ENCODE measurements at places on chromosomes 5 and 9.

GRCh38 chr9:125756518-125756917, 9.3 kb downstream of the PBX3 start:
- no peak for DNase-seq

- DNase-seq = no peak
These were observed 3.3 kb upstream of the IL31RA start for GRCh38 chr5:55847837-55848236.

DNA sequence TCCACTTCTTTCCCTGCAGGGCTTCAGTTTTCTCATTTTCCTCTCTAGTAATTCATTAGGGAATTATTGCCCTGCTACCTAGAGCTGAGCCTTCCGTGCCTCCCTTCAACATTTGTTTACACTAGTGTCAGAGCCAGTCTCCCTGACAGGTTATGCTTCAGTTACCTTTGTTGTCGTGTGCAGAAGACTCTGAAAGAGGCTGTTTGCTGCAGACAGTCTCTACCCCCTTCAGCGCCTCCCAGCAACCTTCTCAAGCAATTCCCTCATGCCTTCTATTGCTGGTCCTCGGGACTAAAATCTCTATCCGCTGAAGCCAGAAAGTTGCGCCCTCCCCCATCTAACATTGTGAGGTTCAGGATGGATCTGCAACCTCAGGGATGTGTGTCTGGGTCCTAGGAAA, 12.8 kb downstream of the RALGPS1 start:
- no peak for DNase-seq

- DNase-seq = no peak
These were observed 134.4 kb upstream of the EFNA5 start for GRCh38 chr5:107805166-107805565.

DNA sequence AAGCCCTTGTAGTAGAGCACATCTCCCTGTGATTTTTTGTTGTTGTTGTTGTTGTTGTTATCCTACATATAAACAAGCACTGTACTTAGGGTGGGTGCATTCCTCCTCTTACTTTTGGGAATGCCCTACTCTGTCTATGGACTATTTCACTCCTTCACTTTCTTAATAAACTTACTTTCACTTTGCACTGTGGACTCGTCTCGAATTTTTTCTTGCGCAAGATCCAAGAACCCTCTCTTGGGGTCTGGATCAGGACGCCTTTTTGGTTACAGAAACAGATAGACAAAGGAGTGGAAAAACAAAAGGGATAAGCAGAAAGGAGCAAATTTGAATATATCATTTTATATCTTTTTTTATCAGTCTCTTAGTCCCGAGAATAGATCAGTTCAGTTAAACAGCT, 14.4 kb upstream of the PAIP1 start:
- DNase-seq = no peak

DNA sequence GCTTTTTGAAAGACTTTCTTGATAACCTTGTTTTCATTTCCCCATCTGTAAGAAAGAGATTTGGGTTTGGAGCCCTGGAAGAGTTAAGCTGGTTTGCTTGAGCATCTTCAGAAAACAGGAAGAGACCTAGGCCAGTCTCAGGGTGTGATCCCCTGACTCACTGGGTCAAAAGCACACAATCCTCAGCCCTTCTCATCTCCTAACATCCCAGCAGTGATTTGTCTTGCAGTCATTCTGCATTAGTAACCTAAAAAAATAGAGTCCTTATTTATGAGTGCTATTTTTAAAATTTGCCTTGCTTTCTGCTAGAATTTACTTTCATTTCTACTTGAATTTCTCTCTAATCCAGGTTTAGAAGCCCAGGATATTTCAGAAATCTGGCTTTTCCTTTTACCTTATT, 16.4 kb upstream of the ARSB start:
- no peak for DNase-seq

DNA sequence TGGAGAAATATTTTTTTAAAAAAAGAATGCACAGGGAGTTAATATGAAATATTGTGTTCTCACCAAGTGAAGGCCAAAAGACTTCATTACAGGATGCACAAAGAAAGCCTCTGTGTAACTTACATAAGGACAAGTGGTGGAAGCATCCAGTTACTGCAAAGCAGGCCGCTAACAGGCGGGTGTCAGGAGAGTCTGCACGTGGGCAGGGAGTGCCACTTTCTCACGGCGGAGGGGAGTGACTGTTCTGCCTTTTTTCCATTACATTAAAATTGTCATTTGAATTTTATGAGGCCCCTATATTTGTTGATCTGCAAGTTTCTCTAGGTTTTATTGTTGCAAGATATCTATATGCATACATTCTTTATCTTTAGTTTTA, 28.1 kb upstream of the SPATA31E1 start:
- no peak for DNase-seq

- DNase-seq = no peak
These were observed 23.8 kb downstream of the KLF4 start for GRCh38 chr9:107465467-107466451.

GRCh38 chr5:145762833-145763232, 72.3 kb downstream of the PRELID2 start:
- no peak for DNase-seq

GRCh38 chr9:123196124-123196523, 72.3 kb downstream of the STRBP start:
- no peak for DNase-seq

GRCh38 chr9:21402386-21403251, 6.3 kb upstream of the IFNA8 start:
- DNase-seq = no peak

GRCh38 chr9:124363326-124364096, 51.7 kb downstream of the PSMB7 start:
- DNase-seq = no peak

- DNase-seq = no peak
These were observed 14.0 kb downstream of the TENT4A start for GRCh38 chr5:6727231-6727630.

GRCh38 chr5:132752581-132753125, 5.4 kb downstream of the CCNI2 start:
- no peak for DNase-seq

DNA sequence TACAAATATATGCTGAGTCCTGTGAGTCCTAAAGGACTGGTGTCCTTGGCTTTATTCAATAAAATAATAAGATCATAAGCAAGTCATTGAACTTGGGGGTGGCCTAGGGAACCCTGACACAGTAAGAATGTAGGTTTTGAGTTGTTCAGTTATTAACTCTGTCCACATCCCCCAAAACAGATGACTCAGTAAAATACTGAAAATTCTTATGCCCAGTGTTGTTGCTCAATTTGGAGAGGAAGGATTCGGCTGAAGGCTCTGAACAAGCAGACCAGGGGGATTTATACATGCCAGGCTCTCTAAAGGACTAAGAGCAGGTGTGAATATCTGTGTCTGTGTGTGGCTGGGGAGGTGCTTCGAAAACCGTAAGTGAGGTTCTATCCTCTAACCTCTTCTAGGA, 173.7 kb downstream of the RMI1 start:
- DNase-seq = no peak

- no peak for DNase-seq
These were observed 42.5 kb upstream of the GLRX start for GRCh38 chr5:95864944-95865504.

GRCh38 chr5:132069561-132069960, 4.0 kb upstream of the CSF2 start:
- DNase-seq = no peak

- DNase-seq = no peak
These were observed 31.6 kb downstream of the LMNB1 start for GRCh38 chr5:126808521-126808988.

GRCh38 chr9:91500509-91501014, 76.9 kb upstream of the NFIL3 start:
- no peak for DNase-seq

- no peak for DNase-seq
These were observed 13.6 kb upstream of the MAST4 start for GRCh38 chr5:66582499-66583165.

- DNase-seq = no peak
These were observed 55.5 kb downstream of the TMOD1 start for GRCh38 chr9:97556721-97557605.

DNA sequence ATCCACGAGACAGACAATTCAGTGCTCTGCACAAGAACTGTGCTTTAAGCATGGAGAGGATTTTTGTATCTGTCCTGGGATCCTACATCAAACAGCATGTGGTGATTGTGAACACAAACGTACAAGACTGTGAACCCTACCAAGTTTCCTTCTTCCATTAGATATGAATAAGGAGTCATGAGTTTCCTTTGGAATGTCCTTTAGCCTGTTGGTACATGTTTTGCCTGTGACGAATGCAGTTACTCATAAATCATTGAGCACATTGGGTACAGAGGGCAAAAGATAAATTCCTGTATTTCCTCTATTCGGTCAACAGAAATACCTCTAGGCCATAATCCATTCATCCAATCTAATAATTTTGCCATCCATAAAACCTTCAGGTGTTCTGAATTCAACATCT, 61.5 kb downstream of the FXN start:
- no peak for DNase-seq

- DNase-seq = no peak
These were observed 690.9 kb upstream of the CDH18 start for GRCh38 chr5:20678814-20679298.
